ENCODE measurements at places on chromosomes 12 and 14.

GRCh38 chr12:82644896-82645295 lies 41.8 kb upstream of the TMTC2 start:
- no peak for DNase-seq

DNA sequence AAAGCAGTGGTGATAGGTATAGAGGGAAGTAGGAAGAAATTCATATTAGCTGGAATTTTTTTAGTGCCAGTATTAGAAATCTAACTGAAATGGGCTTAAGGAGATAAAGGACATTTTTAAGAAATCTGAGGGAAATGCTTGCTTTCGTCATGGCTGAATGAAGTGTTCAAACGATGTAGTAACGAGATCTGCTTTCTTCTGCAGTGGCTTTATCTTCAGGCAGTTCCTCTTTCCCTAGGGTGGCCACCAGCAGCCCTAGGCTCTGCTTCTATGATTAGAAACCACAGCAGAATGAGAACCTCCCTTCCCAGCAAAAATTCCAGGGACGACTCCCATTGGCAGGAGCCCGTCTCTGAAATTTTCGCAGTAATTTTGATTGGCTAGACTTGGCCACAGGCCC lies 163.9 kb upstream of the FRMD6 start:
- DNase-seq: no peak

GRCh38 chr12:12273291-12273957 lies 6.6 kb upstream of the LRP6 start:
- DNase-seq: no peak

DNA sequence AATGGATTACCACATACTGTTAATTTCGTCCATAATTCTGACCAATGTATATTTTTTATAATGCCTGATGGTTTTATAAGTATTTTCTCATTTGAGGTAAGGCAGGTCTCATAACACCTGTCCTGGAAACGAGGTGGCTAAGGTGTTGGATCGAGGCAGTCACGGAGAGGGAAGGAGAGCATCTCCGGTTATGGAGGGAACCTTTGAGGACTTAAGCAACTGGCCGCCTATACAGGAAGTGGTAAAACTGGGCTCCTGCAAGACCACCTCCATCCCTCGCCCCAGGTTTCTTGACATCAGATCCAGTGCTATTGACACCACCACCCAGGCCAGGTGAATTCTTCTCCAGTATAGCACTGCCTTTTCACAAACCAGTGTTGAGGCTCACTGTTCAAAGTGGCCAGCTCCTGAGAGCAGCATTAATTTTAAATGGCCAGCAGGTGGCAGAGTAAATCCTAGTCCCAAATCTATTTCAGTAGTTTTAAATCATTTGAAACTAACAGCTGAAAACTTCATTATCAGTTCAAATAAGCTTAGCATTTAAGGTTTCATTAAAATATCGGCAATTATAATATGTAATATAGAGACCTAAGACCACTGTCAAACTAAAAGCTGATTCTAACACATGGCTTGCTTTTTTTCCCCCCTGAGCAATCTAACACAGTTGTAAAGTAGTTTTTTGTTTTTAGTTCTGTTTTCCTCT lies 100.8 kb downstream of the PPM1A start:
- peak; percentile 55 for DNase-seq

Measured in B cell (primary cell).